ENCODE measurements at places on chromosomes 5 and 9. TPM values are rescaled to one million over a fixed set of nuclear protein-coding genes. Genes with fewer than 3 reads are reported as not detected.

CDKN2B gene
- polyA plus RNA-seq: 8.9 TPM

ARRDC1 gene
- polyA plus RNA-seq: 21.0 TPM

LHX3 gene
- polyA plus RNA-seq: not detected

OR1J2 gene
- 0.20 TPM for polyA plus RNA-seq

NFX1 gene
- 28.1 TPM for polyA plus RNA-seq

MYMK gene
- polyA plus RNA-seq: not detected

GFI1B gene
- polyA plus RNA-seq: not detected

GTF3C5 gene
- 34.4 TPM for polyA plus RNA-seq

ARL14EPL gene
- not detected for polyA plus RNA-seq

PDZD2 gene
- polyA plus RNA-seq: 0.43 TPM

RUSC2 gene
- polyA plus RNA-seq: 34.0 TPM

EIF4E1B gene
- not detected for polyA plus RNA-seq

HTR1A gene
- not detected for polyA plus RNA-seq

SPATA31A3 gene
- not detected for polyA plus RNA-seq

SLC6A18 gene
- not detected for polyA plus RNA-seq

All from GM23248 (cell line).